Activated T-cell treated with anti-CD3 and anti-CD28 coated beads, Interleukin-2, amount 50 U/mL, for 48 hours (primary cell): ENCODE measurements at places on chromosomes 1 and 21.

DNA sequence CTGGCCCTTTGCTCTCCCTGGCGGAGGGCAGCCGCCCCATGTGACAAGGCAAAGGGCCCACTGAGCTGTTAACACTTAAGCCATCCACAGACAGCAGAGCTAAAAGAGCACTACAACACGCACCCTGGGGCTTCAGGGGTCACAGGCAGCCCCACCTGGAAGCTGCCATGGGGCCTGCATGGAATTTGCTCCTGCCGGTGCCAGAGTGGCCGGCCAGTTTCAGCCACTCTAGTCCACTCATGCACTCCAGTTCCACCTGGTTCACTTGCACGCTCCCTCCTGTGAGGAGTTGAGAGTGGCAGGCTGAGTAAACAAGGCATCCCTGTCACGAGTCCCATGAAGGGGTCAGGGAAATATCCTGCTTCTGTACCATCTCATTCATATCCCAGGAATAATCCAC is 55.3 kb downstream of the RIMS3 start:
- no peak for DNase-seq

GRCh38 chr1:240304466-240304865 is 212.8 kb downstream of the FMN2 start:
- no peak for DNase-seq

- DNase-seq: no peak
Observed at GRCh38 chr1:164561472-164561871, 2.5 kb downstream of the PBX1 start.

DNA sequence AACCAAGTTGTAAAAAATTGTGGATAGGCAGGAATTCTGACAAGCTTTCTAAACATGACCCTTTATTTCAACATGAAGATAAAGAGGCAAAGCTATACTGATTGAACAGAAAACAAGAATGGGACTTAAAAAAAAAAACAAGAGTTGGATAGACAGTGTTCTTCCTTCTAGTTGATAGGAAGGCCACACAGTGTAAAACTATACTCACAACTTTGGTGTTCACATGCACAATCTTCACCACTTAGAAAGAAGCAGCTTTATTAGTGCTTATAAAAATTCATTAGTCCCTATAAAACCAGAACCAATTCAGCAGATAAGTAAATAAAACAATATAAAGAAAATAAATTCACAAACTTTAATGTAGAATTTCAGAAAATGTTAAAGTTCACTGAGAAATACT is 101.8 kb downstream of the AKT3 start:
- no peak for DNase-seq

DNA sequence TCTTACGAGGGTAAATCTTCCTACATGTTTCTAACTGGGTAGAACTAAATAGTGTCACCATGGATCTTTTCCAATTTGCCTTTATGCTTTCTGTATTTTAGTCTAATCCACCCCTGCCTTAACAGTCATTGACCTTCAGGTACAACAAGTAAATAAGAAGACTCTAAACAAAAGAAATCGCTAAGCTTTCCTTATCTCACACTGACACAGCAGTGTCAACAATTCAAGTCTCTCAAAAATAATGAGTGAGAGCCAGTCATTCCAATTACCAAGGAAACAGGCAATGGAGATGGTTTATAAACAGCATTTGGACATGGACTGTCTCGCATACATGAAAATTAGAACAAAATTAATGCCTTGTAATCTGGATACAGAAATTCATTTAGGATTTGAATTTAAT is 365.8 kb downstream of the VAV3 start:
- DNase-seq: no peak

- DNase-seq: no peak
Observed at GRCh38 chr1:96865731-96866685, 144.4 kb downstream of the PTBP2 start.

GRCh38 chr1:91513160-91513559 is 12.5 kb downstream of the CDC7 start:
- no peak for DNase-seq

GRCh38 chr1:43056981-43057391 is 98.3 kb upstream of the SLC2A1 start:
- DNase-seq: no peak

DNA sequence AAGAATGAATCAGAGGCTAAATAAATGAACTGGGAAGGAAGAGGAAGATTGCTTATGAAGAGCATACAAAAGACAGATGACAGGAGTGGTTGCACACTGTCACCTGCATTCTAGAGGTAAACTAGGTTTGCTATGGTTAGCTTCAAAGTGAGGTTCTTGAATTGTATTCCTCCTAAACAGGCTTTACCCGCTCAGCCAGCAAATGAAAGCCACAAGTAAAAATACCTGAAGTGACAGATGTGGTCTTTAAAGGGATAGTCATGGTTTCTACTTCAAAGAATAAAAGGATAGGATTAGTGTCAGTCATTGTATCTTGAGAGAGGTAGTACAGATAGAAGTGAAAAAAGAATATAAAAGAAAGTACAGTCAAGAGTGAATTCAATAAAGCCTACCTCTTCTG is 32.4 kb upstream of the PRDX6 start:
- no peak for DNase-seq

DNA sequence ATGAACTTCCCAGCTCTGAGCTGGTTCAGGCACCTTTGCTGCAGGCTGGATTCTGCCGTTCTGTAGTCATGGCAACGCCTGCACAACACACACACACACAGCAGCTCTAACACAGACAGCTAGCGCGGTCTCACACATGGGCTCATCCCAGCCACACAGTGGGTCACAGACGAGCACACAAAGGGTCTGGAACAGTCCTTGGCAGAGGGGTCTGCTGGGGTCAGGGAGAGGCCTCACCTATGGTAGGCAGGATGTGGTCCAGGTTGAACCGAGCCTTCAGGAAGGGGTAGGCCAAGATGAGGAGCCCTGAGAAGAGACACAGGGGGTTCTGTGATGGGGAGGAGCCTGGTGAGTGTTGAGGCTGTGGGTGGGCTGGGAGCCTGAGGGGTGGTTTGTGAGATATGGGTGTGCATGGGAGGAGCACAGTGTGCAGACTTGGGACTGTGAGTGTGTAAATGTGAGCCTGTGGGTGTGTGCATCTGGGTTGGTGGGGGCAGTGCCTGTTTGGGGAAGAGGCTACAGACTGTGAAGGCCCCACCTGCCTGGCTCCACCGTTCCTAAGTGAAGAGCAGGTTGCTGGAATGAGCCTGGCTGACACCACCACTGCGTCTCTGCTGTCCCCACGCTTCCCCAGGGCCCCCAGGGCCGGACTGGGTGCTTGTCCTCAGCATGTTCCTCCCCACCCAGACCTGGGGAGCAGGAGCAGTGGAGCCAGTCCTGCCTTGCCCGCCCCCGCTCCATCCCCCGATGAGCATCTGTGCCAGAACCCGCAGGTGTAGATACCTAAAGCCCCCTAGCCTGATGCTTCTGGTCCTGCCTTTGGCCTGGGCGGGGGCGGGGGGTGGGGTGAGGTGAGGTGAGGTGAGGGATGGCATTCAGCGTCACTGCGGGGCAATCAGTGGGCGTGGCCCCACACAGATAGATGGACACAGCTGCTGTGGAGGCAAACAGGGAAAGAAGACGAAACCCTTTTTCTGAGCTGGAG is 1.5 kb downstream of the KNCN start:
- peak; percentile 40 for DNase-seq

- DNase-seq: no peak
Observed at GRCh38 chr1:230408971-230409370, 17.2 kb downstream of the PGBD5 start.

- DNase-seq: peak; percentile 27
Observed at GRCh38 chr1:31105646-31106045, 40.1 kb upstream of the PUM1 start.

GRCh38 chr1:223848536-223848935 is 2.8 kb upstream of the TP53BP2 start:
- no peak for DNase-seq

DNA sequence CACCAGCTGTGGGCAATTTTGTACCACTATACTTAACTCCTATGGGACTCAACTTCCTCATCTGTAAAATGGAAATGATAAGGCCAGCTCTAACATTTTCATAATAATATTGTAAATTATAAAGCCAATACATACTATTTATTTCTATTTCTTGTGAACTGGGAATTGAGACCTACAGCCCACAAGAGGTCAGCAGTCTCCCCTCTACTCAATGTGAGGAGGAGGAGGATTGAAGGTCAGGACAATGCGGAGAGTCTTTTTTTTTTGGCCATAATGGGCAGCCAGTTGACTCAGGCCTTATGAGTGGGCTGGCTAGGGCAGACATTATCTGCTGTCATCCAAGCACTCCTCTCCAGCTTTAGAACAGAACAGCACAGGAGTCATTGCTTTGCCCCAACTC is 90.5 kb downstream of the NUF2 start:
- DNase-seq: no peak

- no peak for DNase-seq
Observed at GRCh38 chr1:42833981-42834380, 12.4 kb upstream of the ZNF691 start.

DNA sequence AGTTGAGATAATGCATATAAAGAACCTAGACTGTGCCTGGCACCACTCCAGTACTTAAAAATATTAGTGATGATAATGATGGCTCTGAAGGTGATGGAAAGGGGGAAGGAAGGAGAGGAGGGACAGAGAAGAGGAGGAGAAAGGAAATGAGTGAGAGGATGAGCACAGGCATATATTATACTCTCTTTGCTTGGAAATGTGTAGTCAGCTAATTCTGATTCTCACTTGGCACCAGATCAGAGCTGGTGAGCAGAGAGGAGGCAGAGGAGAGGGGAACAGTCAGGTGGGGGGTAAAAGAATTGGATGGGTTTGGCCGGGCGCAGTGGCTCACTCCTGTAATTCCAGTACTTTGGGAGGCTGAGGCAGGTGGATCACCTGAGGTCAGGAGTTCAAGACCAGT is 24.3 kb upstream of the MYOC start:
- DNase-seq: no peak

DNA sequence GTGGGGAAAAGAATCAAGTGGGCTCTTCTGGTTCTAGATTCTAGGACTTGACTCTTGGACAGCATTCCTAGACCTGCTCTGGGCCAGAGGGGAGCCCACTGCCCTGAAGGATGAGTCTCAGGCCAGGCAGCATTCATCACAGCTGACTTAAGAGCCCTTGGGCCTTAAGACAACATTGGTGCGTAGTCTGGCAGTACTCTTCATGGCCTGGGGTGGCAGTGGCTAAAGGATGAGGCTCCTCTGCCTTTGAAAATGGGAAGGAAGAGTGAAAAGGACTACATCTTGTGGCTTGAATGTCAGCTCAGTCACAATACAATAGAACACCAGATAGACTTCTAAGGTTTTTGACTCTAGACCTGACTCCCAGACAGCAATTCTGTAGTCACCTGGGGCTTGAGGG is 1415.1 kb upstream of the PRMT6 start:
- no peak for DNase-seq

DNA sequence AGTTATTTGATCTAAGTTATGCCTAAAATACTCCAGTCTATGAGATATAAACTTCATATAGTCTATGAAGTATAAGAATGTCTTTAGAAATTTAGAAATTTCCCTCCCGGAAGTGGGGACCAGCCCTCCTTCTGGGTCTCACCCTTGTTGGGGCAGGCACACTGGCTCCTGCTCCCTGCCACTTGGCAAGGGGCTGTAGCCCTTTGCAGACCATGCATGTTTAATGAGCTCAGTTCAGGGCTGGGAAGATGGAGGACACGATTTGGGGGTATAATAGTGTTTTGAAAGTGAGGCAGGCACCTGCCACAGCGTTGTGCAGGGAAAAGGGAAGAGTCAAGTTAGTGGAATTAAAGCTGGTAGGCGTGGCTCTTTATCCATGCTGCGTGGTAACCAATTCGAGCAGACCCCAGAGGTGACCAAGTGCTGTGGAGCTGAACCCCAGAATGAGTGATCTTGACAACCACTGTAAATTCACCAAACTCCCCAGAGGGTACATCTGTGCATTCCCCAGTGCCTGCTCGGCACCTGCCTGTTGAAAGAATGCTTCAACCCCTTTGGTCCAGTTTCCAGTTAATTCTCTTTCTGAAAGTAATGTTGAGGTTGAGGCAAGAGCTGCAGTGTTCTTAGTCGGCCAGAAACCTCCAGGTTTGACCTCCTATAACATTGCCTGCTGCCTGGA is 79.6 kb downstream of the DOP1B start:
- no peak for DNase-seq

DNA sequence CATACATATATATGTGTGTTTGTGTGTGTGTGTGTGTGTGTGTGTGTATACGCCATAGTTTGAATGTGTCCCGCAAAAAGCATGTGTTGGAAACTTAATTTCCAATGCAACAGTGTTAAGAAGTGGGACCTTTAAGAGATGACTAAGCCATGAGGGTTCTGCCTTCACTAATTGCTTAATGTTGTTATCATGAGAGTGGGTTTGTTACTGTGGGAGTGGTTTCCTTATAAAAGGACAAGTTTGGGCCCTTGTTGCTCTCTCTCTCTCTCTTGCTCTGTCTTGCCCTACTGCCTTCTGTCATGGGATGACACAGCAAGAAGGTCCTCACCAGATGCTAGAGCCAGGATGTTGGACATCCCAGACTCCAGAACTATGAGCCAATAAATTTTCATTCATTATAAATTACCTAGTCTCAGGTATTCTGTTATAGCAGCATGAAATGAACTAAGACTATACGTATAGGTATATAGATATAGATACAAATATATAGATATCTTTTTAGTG is 103.8 kb upstream of the ZC3H11B start:
- no peak for DNase-seq

GRCh38 chr1:215669806-215670491 is 102.8 kb downstream of the KCTD3 start:
- no peak for DNase-seq

DNA sequence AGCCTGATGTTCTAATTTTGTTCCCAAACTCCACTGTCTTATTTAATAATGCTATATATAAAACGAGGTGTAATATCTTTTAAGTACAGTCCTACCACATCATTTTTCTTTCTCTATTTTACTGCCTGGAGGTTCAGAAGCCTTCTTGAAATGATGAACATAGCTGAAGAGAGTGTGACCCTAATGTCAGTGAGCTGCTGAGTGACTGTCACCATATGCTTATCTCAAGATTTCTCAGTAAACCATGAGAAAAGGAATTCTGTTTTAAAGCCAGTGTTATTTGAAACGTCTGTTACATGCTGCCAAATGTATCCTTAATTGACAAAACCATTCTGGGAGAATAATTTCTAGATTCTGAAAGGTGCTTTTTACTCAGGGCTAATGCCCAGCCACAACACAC is 503.5 kb upstream of the TMPRSS15 start:
- no peak for DNase-seq

- DNase-seq: no peak
Observed at GRCh38 chr1:53821380-53821779, 16.7 kb downstream of the NDC1 start.

GRCh38 chr1:95927061-95927460 is 693.1 kb downstream of the RWDD3 start:
- DNase-seq: no peak

DNA sequence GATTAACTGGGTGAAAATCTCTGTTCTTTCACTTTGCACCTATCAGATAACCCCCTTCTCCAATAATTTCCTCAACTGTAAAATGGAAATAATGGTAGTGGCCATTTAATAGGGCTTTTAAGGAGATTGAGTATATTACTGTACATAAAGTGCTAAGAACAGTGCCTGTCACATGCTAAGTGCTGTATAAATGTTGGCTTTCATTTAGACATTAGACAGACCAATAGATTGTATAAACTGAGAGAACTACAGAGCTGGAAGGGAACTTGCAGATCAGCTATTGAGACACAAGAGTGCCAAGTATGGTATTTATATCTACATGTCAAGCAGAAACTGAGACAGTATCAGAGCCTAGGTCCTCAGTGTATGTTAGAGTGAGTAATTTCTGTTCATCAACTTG is 934.7 kb downstream of the PLA2G4A start:
- DNase-seq: no peak

GRCh38 chr1:9044236-9044635 is 18.0 kb upstream of the SLC2A7 start:
- no peak for DNase-seq
